ENCODE measurements at places on chromosomes 2 and 18. TPM values are rescaled to one million over a fixed set of nuclear protein-coding genes. Genes with fewer than 3 reads are reported as not detected.

ADRA2B gene
- not detected for total RNA-seq

LHCGR gene
- not detected for total RNA-seq

RNU2-63P gene
- not detected for total RNA-seq

LAMA3 gene
- total RNA-seq, result 45.0 TPM

ANKRD36 gene
- total RNA-seq, result 11.1 TPM

ASPRV1 gene
- not detected for total RNA-seq

GPBAR1 gene
- total RNA-seq, result 0.16 TPM
